Activated T-helper 1 cell treated with anti-CD3 and anti-CD28 coated beads, Interleukin-2, amount 50 U/mL, for 16 hours (primary cell): ENCODE measurements at places on chromosomes 5 and 9.

DNA sequence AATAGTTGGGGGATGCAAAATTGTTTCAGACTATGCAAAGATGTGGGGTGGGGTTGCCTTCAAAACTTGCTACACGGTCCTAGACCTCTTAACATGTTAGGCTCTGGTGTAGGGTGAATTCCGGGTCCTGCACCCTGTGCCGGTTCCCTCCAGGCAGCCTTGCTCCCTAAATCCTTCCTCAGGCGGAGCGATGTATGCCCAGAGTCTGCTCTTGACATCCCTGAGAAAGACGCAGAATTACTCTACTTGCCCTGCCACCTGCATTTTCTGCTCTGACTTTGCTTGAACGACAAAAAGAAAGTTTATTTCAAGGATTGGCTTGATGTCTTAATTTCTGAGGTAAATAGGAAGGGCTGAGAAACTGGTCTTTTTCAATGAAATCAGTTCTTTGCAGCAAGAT lies 691 bp downstream of the THBS4 start:
- no peak for DNase-seq

- DNase-seq: no peak
These were observed 347.6 kb downstream of the EBF1 start for GRCh38 chr5:158751961-158752655.

DNA sequence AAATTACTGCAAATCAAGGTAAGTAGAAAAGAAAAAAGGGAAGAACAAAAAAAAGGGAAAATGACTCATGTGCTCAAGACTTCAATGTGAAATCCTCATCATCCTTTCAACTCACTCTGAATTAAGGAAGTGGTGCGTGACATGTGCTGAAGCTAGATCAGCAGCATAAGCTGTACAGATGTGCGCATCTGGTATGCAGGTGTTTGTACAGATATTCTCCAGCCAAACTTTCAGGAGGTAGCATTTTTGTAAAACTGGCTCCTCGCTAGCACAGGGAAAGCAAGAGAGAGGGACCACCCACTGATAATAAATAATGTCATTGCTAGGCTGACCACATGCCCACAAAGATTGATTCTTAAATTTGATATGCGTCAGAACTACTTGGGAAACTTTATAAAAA lies 253.9 kb upstream of the RGMB start:
- DNase-seq: no peak

- DNase-seq: no peak
These were observed 41.6 kb upstream of the ALDOB start for GRCh38 chr9:101477214-101477613.

DNA sequence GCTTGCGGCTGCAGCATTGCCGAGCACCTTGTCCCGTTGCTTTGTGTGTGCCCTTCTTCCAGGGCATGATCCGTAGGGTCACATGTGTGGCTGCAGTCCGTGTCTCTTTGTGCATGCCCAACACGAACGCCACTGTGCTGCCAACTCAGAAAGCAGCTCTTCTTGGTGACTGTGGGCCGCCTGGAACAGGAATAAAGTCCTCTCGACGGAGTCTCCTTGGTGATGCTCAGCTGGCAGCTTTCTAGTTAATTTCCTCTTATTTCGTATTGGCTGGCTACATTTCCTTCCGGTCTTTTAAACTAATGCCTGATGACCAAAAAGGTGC lies 5.8 kb downstream of the EXOC3 start:
- DNase-seq: no peak

GRCh38 chr9:134469041-134469875 lies 143.0 kb downstream of the RXRA start:
- no peak for DNase-seq

GRCh38 chr5:64298586-64298985 lies 132.9 kb downstream of the RNF180 start:
- no peak for DNase-seq

GRCh38 chr9:88661759-88662158 lies 126.8 kb downstream of the NXNL2 start:
- DNase-seq: no peak

DNA sequence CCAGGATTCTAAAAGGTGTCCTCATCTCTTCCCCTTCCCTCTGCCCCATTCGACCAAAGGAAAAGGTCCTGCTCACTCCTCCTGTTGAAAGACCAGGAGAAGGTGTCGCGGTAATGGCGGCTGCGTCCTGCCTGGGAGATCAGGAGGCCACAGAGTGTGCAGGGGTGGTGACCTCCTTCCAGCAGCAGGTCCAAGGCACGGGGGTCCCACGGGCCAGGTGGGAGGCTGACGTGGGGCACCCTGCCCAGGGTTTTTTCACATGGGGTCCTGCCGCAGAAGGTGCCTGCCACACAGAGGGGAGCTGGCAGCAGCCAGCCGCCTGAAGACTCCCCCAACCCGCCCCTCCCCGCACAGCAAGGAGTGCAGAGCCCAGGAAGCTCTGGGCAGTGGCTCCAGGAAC lies 22.2 kb upstream of the ADAMTS2 start:
- no peak for DNase-seq

DNA sequence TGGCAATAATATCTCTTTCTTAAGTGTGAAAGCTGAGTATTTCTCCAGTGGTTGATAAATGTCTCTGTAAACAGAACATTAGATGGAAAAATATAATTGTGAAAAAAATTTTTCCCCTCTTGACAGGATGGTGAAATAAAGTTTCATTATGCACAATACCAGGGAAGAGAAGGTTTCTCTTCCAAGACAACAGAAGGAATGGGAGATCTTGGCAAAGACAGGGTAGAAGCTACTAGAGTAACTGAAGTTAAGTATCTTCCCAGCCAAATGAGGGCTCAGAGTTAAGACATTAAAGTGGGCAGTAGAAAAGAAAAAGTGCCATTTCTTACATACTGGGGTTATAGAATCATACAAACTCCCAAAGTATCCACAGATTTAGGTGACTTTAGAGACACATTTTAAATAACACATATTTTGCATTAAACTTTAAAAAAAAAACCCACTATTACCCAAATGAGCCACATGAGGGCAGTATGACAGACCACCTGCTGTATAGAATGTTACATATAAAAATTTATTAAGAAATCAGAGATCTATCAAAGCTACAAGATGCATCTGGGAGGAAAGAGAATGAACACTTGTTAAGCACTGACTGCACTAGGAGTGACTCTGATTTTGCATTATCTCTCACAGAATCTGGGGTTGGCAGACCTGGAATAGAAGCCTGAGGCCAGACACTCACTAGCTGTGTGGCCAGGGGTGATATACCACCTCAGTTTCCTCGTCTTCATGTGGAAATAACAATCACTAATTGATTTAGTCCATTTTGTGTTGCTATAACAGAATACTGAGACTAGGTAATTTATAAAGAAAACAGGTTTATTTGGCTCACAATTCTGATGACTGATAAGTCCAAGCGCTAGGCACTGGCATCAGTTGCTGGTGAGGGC lies 98.5 kb downstream of the ARSB start:
- no peak for DNase-seq
